ENCODE measurements at places on chromosomes 4 and X. TPM values are rescaled to one million over a fixed set of nuclear protein-coding genes. Genes with fewer than 3 reads are reported as not detected.

Gene FGB
- not detected for total RNA-seq

Gene TCEAL7
- 1.7 TPM for total RNA-seq

Gene EDA2R
- total RNA-seq = 0.09 TPM

GRCh38 chr4:142405021-142405694, 440.9 kb downstream of the INPP4B start:
- H3K4me3 ChIP-seq = peak overlapping the region; percentile 60
- H3K4me1 ChIP-seq = peaks cover 48% of the 10 kb centered on the region
- H3K36me3 ChIP-seq = no peaks in the 10 kb centered on the region
- H3K27me3 ChIP-seq = no peaks in the 10 kb centered on the region

DNA sequence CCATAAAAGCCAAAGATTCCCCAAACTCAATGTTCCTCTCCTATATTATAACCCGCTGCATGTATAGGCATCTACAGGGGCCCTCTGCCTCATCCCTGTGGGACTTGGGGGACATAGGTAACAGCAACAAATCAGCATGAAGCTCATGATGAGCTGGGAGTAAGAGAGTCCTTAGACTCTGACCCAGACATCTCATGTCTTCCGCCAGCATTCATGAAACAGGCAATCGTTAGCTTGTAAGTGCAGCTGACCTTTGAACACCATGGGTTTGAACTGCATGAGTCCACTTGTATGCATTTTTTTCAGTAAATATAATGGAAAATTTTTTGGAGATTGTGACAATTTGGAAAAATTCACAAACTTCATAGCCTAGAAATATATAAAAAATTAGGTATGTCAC, 10.4 kb upstream of the SCOC start:
- H3K27ac ChIP-seq = no peak overlapping the region
- no peaks in the 10 kb centered on the region for H3K4me1 ChIP-seq
- no peak for DNase-seq
- no peaks in the 10 kb centered on the region for H3K27me3 ChIP-seq
